Stimulated activated CD4-positive, alpha-beta T cell treated with anti-CD3 and anti-CD28 coated beads, Interleukin-1b, Interleukin-23, amount 100 ng/mL, for 1 hour (primary cell): ENCODE measurements at places on chromosomes 3 and 15.

DNA sequence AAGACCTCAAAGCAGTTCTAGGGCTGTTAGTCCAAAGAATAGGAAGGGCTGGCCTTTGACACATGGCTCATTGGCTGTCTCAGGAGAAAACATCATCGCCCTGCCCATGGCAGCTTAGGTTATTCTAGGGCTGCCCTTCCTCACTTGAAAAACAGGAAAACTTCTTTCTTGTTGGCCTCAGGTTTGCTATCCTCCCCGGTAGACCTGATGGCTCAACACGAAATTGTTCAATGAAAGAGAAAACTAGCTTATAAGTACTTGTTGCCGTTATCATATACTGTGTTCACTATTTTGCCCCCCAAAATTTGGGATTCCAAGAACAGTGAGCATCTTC lies 602 bp upstream of the SLTM start:
- DNase-seq: no peak

GRCh38 chr3:127525373-127525772 lies 65.2 kb downstream of the TPRA1 start:
- no peak for DNase-seq

GRCh38 chr3:109943181-109943580 lies 605.8 kb upstream of the DPPA4 start:
- no peak for DNase-seq

DNA sequence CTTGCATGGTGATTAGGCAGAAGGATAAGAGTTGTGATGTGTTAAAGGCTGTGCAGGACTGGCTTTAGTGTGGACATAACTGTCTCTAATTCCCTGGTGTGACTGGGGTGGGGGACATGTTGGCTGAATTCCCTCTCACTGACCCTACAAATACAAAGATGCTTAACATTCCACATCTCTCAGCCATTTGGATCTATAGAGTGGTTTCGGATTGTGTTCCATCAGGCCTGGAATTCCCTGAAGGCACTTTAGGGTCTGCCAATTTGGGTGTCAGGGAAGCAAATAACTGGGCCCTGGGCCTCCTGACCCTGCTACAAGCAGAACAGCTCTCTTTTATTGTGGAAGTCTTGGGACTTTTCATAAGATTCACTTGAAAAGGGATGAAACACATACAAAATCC lies 56.2 kb downstream of the ARHGEF26 start:
- DNase-seq: no peak

DNA sequence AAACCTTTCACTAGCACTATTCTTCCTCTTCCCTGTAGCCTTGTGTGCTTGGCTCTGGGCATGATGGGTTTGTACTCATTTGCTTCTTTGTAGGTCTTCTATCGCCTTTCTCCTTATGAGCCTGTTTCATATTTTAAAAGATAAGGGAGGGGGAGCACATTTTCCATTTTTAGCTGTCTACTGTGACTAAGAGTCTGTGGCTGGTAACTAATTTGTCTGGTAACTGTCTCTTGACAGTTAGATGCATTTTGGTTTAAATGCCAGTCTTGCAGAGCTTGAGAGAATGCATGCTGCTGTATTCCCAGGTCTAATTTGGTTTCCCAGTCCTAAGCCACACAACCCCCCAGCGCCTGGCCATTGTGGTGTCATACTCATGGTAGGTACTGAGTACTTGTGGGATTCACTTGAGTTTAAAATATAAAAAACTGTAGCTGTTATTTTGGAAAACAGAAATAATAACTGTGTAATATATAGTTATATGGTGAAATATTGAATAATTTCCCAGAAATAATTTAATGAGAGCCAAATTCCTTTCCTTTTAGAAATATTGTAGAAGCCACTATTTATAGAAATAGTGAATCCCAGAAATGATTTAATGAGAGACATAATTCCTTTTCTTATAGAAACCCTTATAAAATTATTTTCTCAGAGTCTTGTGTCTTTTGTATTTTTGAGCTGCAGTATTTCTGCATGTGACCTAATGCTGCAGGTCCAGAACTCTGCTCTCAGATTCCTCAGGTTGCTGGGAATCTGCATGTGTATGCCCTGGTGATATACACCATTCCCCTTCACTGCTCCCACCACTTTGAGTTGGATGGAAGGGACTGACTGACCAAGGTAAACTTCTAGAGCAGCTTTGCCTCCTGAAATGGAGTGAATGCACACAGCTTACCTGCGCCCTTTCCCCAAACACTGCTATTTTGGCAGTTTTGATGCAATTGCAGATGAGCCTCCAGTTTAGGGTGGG lies 13.9 kb upstream of the GPR171 start:
- DNase-seq: no peak

DNA sequence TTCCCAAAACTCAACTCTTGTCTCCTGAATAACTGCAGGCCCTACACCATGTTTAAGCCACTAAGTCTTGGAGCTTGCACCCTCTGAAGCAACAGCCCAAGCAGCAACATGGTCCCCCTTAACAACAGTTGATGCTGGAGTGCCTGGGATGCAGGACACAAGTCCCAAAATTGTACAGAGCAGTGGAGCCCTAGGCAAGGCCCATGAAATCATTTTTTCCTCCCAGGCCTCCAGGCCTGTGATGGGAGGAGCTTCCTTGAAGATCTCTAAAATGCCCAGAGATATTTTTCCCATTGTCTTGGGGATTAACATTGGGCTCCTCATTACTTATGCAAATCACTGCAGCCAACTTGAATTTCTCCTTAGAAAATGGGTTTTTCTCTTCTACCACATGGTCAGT lies 311.9 kb upstream of the EPHA3 start:
- no peak for DNase-seq

GRCh38 chr3:180420804-180421203 lies 181.2 kb upstream of the TTC14 start:
- no peak for DNase-seq

GRCh38 chr15:73794443-73795133 lies 41.4 kb upstream of the INSYN1 start:
- no peak for DNase-seq

GRCh38 chr15:26702381-26702780 lies 70.5 kb downstream of the GABRB3 start:
- DNase-seq: no peak

- DNase-seq: no peak
These were observed 70.2 kb downstream of the APBA2 start for GRCh38 chr15:28955993-28956421.

DNA sequence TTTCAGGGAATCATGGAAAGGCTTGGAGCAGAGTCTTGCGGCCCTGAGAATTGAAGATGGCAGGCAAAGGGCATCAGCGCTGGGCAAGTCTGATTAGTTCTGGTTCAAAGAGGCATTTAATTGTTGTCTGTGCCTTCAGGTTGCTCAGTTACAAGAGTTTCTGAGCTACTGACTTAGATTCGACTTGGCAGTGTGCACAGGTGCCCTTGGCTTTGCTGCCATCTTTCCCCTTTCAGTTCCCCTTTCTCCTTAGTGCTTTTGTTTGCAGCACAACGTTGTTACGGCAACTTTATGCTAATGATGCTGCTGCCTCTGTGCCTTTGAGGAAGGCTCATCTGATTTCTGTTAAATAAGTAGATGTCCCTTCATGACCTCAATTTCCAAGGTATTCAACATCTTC lies 12.5 kb downstream of the P2RY14 start:
- no peak for DNase-seq

- DNase-seq: no peak
These were observed 184.8 kb upstream of the P2RY1 start for GRCh38 chr3:152650177-152650576.

- no peak for DNase-seq
These were observed 12.4 kb downstream of the GLYCTK start for GRCh38 chr3:52299879-52300611.

- DNase-seq: no peak
These were observed 33.7 kb upstream of the VILL start for GRCh38 chr3:37956723-37957538.

DNA sequence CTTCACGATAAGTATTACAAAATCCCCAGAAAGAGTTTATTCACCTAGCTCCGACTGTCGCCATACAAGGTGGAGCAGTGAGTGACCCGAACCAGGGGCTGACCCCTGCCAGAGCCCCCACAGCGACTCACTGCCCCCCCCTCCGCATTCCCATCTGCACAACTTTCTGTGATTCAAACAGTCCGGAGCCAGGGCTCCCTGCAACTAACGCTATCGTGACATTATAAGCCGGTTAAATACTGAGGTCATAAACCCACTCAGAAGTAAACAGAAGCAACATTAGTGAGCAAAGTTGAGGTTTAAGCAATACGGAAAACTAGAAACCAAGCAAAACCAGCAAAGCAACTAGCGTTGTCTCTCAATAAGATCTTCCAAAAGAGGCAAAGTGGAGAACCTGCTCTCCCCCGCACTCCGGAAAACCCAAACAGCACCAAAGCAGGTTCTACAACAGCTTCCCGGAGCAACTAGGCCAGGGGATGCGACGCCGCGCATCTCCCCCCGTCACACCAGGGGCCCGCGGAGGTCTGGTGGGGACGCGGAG lies 642 bp downstream of the SCAP start:
- no peak for DNase-seq

- DNase-seq: no peak
These were observed 83.4 kb downstream of the CD200R1L start for GRCh38 chr3:112763258-112763657.

DNA sequence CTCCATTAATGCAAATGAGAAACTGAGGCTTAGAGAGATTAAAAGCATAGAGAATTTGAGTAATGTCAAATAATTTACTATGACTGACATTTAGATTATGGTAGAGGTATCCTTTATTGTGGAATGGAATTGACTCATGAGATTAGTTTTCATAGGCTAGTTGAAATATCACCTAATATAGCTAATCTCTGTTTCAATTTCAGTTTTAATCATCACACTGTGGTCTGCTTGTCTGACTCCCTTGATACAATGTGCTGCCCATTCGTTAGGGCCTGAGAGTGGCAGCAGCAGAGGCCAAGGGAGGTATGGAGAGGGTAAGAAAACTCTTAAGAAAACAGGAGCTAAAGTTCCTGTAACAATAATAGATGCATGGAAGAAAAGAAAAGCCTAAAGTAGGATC lies 13.2 kb upstream of the ZBTB20 start:
- no peak for DNase-seq

GRCh38 chr15:84983294-84983693 lies 1.6 kb downstream of the PDE8A start:
- DNase-seq: no peak

DNA sequence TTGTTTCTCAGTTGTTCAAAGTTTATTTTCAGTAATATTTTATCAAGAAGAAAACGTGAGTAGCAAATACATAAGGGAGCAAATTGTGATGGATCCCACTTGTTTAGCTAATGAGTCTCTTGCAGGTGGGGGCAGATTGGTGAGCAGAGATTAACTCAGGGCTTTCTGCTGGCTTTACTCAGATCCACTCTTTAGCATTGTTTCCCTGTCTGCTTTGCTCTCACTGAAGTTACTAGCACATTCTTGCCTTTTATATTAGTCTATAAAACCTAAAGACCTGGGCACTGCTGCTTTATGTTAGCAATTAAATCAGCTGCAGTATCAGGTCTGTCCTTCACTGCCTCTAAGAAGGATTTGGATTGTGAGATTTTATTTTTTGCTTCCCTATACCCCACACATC lies 71.5 kb downstream of the STAC start:
- no peak for DNase-seq

- no peak for DNase-seq
These were observed 289.3 kb downstream of the EPHB1 start for GRCh38 chr3:135084405-135084804.

DNA sequence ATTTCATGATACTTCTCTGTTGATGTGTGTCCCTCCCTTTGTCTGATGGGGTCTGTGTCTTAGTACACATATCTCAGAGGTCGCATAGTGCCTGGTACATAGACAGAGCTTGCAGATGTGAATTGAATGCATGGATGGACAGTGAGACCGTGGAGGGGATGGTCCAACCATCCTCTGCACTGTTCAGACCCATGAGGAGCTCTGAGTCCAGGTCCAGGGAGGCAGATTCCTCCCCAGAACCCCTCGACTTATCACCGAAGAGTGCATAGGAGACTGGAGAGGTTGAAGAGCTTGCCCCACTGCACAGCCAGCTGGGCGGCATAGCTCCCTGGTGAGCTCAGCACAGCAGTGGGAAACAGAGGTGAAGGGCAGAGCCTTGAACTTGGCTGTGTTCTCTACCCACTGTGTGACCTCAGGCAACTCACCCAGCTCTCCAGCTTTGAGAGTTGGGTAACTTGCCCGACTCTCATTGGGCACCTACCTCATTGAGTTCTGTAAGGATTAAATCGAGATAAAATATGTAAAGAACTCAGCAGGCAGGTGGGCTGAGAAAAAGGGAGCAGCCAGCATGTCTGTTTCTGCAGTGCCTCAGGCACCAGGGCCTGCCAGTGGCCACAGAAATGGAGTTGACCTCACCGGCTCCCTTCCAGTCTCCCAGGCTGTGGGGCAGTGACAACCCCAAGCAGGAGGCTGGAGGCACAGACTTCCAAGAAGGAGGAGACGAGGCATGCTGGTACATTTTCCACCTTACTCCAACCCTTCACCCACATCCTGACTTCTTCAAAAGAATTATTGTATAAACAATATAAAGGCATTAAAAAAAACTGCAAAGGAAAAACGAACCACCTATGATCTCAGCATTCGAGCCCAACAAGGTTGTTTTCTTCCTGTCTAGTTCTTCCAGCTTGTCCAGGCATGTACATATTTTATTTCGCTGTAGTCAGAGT lies 54.1 kb upstream of the TFRC start:
- no peak for DNase-seq

GRCh38 chr15:69612112-69612511 lies 159.5 kb downstream of the RPLP1 start:
- no peak for DNase-seq

DNA sequence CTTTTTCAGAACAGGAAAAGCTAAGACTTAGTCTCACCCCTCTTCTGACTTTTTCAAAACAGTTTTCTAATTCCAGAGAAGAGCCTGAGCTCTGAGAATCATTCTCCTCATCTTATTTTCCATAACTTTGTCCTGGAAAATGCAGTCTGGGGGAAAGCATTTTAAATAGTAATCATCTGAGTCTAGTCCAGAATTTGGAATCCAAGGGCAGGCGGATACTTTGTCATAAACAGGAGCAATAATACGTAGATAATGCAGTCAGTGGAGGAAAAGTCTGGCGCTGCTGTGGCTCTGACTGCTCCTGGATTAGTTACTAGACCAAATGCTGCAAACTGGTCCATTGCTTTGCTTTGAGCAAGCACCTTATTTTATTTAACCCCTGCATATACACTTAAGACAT lies 285.0 kb downstream of the THSD4 start:
- DNase-seq: no peak

DNA sequence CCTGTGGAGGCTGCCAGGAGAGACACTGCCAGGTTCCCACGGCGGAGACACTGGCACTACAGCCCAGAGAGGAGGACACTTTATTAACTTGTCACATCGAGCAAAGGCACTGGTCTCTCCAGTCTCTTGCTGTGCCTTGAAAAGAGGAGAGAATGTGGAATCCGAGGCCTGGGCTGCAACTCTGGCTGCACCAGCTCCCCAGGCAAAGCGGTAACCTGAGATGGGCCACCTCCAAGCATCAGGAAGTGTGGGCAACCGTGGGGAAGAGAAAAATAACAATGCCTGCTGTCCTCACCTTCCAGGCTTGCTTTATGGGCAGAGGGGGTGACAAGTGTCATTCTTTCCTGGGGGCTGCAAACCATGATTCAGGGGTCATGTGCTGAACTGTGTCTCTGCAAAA lies 91.6 kb upstream of the RGMA start:
- no peak for DNase-seq

GRCh38 chr3:99928771-99929744 lies 111.4 kb downstream of the CMSS1 start:
- no peak for DNase-seq
